ENCODE measurements at places on chromosomes 6 and 20.

GRCh38 chr6:8181160-8181881 is 79.0 kb upstream of the EEF1E1 start:
- no peak for DNase-seq

- no peak for DNase-seq
These were observed 8.0 kb upstream of the F13A1 start for GRCh38 chr6:6328451-6328850.

GRCh38 chr20:38804221-38804620 is 1.3 kb upstream of the PPP1R16B start:
- no peak for DNase-seq

DNA sequence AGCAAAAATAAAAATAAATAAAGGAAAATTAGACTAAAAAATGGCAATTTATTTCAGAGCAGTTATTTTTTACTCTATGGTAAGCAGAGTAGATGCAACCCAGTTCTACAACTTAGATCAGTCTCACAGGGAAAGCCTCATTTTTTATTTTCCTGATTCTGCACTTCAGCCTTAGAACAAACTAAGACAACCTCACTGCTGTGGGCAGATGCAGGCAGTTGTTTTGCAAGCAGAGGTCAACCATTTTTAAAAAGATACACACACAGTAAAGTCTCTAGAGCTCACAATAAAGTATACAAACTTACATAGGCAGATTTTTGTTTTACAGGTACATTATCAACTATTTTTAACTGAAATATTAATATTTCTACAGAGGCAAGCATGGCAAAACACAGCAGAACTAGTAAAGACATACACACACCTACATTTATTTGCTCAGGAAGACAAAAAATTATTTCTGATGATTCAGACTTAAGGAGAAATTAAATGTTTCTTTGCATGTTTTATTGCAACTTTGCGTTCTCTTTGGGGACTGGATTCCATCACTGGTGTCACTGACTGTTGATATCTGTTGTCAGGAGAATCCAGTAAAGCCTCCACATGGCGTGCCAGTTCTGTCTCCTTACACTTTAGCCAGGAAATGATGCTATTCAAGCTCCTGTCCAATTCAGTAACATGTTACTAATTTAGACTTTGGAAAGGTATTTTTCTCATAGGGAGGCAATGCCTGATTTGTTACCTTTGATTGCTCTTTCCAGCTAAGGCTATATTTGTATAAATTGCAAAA is 102.7 kb downstream of the TRDN start:
- DNase-seq: no peak

GRCh38 chr6:143754204-143754603 is 76.4 kb downstream of the PHACTR2 start:
- no peak for DNase-seq

- DNase-seq: no peak
These were observed 4.6 kb upstream of the CABLES2 start for GRCh38 chr20:62411479-62412193.

DNA sequence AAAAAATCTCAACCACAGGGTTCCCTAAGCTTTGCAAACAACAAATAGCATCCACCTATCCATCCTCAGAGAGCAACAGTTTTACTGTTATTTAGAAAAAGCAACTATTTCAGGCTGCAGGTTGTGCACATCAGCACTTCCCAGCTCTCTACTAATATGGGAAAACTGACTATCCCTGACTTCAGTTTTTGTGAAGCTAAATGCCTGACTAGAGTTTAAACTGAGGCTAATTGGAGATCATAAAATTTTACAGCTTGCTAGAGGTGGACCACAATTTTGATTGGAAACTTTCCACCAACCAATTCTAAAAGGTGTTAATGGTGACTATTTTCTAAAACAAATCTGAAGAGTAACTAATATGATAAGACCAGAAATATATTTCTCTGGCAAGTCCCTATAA is 36.9 kb downstream of the HLA-DMB start:
- no peak for DNase-seq

GRCh38 chr6:104459543-104459942 is 400.2 kb downstream of the HACE1 start:
- DNase-seq: no peak

DNA sequence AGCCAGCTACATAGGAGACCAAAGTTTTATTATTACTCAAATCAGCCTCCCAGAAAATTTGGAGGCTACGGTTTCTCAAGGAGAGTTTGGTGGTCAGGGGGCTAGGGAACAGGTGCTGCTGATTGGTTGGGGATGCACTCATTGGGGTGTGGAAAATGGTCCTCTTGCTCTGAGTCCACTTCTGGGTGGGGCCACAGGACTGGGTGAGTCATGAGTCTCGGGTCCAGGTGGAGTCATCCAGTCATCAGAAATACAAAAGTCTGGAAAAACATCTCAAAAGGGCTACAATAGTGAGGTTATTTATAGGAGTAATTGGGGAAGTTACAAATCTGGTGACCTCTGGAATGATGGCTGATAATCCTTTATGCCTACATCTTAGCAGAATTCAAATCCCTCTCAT is 54.3 kb upstream of the SLC22A16 start:
- DNase-seq: no peak

- no peak for DNase-seq
These were observed 34.4 kb downstream of the TGM3 start for GRCh38 chr20:2330090-2330695.

DNA sequence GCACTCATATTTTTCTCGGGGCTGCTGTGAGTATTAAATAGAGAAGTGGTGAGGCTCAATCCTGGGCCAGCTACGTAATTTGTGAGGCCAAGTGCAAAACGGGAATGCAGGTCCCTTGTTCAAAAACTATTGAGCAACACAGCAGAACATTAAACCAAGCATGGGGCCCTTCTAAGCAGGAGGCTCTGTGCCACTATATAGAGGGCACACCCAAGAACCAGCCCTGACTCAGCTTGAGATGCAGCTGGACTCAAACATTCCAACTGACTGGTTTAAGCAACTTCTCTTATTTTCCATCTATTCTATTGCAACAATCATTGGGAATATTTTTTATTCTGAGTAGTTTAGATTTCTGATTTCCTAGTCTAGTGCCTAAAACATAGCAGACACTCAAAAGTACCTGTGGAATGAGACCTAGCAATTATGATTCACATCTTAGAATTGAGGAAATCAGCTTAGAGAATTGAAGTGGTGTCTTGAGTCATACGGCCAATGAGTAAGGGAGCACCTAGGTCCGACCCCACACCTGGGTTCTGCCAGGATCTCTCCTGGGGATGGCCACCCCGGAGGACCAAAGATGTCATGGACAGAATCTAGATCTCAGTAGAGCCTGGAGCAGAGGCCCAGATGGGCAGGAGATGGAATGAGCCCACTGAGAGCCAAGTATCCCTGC is 1.3 kb downstream of the SIRPB2 start:
- DNase-seq: no peak

GRCh38 chr20:17725094-17725835 is 25.5 kb downstream of the BANF2 start:
- DNase-seq: no peak

GRCh38 chr6:41929924-41930323 is 8.6 kb downstream of the BYSL start:
- DNase-seq: no peak

DNA sequence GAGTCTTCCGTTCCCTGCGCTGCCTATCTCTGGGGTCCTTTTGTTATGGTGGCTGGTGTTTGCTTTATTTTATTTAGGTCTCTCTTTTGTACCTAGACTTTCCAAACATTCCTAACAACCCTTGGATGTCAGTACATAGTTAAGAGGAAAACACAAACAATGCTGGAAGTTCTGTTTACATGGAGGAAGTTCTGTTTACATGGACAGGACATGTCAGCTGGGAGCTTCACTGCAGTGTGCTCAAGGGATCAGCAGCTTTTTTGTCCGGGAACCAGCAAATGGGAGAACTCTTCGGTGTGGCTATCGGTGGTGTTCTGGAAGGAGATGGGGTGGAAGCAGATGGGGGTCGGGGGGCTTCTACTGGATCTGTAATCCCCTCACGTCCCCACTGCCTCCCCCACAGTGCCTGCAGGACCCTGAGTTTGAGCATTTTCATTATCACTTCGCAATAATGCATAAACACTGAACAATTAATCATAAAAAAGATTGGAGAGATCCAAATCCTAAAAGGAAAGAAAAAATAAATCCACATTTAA is 2.7 kb downstream of the SERPINB6 start:
- no peak for DNase-seq

DNA sequence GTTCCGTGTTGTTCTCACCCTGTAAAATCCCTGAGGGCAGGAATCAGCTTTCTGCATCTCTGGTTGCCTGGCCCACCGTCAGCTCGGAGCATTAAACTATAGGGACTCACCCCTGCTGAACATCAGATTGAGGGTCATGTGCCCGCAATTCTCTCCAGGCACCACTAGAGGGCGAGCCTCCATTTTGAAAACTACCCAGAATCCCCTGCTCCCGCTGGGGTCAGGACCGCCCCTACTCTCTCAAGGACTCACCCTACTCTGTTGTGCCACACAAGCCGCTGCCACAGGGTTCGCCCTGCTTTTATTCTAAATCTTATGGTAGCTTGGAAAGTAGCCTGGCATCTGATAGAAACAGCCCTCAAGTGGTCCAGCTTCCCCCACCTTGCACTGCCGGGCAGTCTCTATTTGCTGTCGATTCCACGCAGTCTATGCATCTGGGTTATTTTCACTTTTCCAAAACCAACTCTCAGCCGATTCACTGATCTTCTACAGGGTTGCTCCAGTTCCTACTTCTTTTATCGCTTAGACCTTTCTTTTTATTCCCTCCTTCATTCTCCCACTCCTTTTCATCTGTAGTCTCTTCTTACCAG is 244.1 kb upstream of the QKI start:
- DNase-seq: no peak

DNA sequence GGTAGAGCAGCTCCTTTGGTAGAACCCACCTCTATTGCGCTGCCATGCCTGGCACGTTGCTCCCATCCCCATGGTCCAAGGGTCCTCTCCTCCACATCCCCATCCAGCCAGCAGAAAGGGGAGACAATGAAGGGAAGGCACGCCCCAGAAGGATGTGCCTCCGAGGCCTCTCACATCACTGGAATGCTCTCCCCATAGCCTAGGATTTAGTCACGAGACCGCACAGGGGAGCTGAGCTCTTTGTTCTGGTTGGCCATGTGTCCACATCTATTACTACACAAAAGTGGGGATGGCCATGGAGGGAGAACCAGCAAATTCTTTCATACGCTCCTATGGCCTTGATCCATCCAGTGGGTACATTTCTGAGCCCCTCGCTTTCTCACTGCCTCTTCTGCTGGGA is 60.5 kb upstream of the SALL4 start:
- DNase-seq: no peak

GRCh38 chr6:27157459-27158315 is 89.8 kb upstream of the PRSS16 start:
- DNase-seq: no peak

DNA sequence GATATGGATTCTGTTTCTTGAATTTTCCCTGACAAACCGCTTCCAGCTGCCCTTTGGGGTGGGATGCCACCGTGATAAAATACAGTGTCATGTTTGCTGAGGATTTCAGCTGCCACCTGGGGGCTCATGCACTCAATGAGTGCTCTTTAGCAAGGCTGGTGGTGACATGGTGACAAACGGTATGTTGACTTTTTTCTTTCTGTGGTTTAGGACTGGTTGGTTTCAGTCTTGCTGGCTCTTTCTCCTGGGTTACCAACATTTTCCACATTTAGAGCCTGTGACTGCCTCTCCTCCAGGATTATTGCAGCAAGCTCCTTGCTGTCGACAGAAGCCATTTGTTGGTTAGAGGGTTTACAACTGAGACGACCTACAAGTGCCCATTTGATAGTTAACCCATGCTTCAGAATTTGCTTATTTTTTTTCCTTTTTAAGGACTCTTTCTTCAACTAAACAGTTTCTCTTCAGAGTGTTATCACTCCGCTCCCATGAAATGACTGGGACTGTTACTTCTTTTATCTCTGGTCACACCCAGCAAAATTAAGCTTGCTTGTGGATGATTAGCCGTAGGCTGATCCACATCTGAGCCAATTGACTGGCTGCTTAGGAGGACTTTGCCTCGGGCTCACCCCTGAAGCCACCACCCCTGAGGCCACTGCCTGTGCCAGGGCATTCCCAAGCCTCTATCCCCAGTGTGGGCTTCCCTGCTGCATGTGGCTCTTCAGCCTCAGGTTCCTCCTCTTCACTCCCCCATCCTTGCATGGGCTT is 48.4 kb upstream of the CDYL start:
- DNase-seq: no peak

- no peak for DNase-seq
These were observed 175.6 kb downstream of the FOXA2 start for GRCh38 chr20:22408521-22409402.

DNA sequence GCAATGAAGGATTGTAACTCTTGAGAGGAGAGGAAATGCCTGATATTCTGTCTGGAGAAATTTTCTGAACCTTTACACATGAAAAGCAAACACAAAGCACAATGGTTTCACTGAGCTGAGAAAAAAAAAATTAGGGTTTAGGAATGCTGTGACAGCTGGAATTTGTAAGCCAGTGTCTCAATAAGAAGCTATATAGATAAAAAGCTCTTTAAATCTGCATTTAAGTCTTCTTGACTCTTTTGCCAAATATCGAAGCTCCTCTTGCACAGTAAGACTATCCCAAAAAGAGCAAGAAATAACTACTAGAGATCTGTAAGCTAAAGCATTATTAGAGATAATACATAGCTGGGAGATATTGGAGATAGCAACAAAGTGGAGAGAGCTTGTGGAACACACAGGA is 1334.0 kb upstream of the CITED2 start:
- DNase-seq: no peak

DNA sequence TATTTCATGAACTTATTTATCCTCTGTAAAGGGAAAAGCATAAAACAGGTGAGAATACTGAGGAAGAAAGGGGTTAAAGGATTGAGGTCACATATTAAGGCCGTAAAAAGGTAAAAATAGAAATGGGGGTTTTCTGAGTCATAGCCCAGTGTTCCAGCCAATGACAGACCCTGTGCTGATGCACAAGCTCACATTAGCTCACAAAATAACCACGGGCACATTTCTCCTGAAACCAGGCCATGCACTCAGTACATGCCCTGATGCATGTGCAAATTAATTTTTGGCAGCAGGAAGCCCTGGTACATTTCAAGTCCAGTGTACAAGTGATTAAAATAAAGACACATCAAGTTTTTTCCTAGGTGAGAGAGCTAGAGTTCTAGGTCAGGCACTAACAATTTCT is 194.4 kb downstream of the TMEM200A start:
- DNase-seq: no peak

DNA sequence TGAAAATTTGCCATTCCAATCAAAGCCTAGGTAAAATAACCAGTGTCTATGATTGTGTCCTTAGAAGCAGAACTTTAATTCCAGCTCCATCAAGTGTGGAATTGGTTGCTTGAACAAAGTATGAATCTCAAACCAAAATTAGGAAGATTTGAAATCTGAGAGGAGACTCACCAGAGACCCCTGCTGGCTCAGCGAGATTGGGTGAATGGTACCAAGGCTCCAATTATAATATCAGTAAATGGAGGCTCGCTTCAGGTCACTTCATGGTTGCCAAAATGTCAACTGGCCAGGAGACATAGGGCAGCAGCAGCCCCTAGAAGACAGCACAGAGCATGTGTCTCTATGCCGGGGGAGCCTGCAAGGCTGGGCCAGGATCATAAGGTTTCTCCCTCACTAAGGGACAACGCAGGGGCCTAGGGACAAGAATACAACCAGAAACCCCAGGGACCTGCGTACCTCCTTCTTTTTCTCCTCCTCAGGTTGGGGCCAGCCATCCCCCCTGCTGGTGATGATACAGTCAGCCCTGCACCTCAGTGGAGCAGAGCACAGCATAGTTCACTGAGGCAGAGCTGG is 14.0 kb downstream of the RBL1 start:
- no peak for DNase-seq

- DNase-seq: no peak
These were observed 28.4 kb downstream of the CD109 start for GRCh38 chr6:73724389-73724788.
